ENCODE measurements at places on chromosomes 3 and 15. TPM values are rescaled to one million over a fixed set of nuclear protein-coding genes. Genes with fewer than 3 reads are reported as not detected.

Gene FOXB1
- not detected for total RNA-seq

Gene LXN
- total RNA-seq = 18.2 TPM

Gene KLHL6
- total RNA-seq = 6.4 TPM

Gene LRRC3B
- total RNA-seq = 0.62 TPM

Gene LDHAL6B
- total RNA-seq = not detected

Gene ZMYND10
- 0.26 TPM for total RNA-seq

Gene TRIM69
- 25.7 TPM for total RNA-seq

Gene GUCA1C
- not detected for total RNA-seq

Gene SPSB4
- 0.47 TPM for total RNA-seq

Gene RTP4
- total RNA-seq = 10.6 TPM

Gene DPPA2
- total RNA-seq = not detected

Gene IGSF11
- 2.0 TPM for total RNA-seq

Gene NANOGP8
- total RNA-seq = 4.6 TPM

Gene CHRNB4
- 0.57 TPM for total RNA-seq

Gene THAP10
- total RNA-seq = 3.8 TPM

Gene LRRC2
- total RNA-seq = 0.81 TPM

Gene FBXL2
- total RNA-seq = 17.8 TPM

Gene PROS1
- 31.2 TPM for total RNA-seq

Gene FES
- total RNA-seq = 36.2 TPM

Gene SI
- total RNA-seq = not detected

Gene IGSF10
- total RNA-seq = 3.3 TPM

Gene CEMIP
- 0.23 TPM for total RNA-seq

Gene TGM5
- 0.91 TPM for total RNA-seq

Gene GOLGA8G
- not detected for total RNA-seq

Gene INSYN1
- 8.1 TPM for total RNA-seq

Gene GRAMD2A
- 3.1 TPM for total RNA-seq

Gene LRRK1
- total RNA-seq = 29.5 TPM

Gene PLA2G4D
- 0.13 TPM for total RNA-seq

Gene SAMMSON
- not detected for total RNA-seq

Gene REC114
- not detected for total RNA-seq

Gene AZI2
- 65.4 TPM for total RNA-seq

Gene TNFSF10
- 44.1 TPM for total RNA-seq

Gene TGM4
- total RNA-seq = not detected

Gene HES1
- total RNA-seq = 230 TPM

Gene ZSCAN2
- total RNA-seq = 9.0 TPM

Gene TUSC7
- total RNA-seq = not detected

Gene DPPA4
- total RNA-seq = 0.55 TPM

Gene PAQR5
- total RNA-seq = 6.5 TPM

Gene TIMP4
- 16.5 TPM for total RNA-seq

Gene CAND2
- total RNA-seq = 13.7 TPM

Gene MYLK
- 942 TPM for total RNA-seq

Gene KIF15
- total RNA-seq = 0.83 TPM

Gene CRABP1
- not detected for total RNA-seq

Gene SLCO2A1
- total RNA-seq = 89.1 TPM

Gene HACD2
- 20.6 TPM for total RNA-seq

Gene KCNMB3
- 5.9 TPM for total RNA-seq

Gene CHRD
- total RNA-seq = 16.8 TPM

Gene DYNC1LI1
- total RNA-seq = 26.2 TPM

Gene DLL4
- 15.2 TPM for total RNA-seq

Gene SLC9C1
- 0.13 TPM for total RNA-seq

Gene VIPR1
- total RNA-seq = 72.7 TPM

Measured in ureter (tissue), 1 donor.